ENCODE measurements at places on chromosomes 6 and 20.

- no peak for DNase-seq
Observed at GRCh38 chr6:33693186-33694105, 18.1 kb downstream of the UQCC2 start.

DNA sequence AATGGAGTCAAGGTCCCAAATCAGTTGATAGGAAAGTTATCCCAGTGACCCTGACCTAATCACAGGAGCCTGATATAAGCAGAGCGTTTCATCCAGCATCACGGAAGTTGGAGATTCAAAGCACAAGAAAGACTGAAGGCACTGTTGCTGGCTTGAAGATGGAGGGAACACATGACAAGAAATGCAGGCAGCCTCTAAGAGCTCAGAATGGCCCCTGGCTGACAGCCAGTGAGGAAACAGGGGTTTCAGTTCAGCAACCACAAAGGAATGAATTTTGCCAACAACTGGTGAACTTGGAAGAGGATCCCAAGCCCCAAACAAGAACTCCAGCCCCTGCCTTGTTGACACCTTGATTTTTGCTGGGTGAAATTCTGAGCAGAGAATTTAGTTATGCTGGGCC, 778.5 kb downstream of the MAFB start:
- no peak for DNase-seq

- no peak for DNase-seq
Observed at GRCh38 chr6:125406741-125407140, 105.0 kb upstream of the HDDC2 start.

GRCh38 chr20:5033566-5033965, 32.3 kb upstream of the SLC23A2 start:
- no peak for DNase-seq

- no peak for DNase-seq
Observed at GRCh38 chr6:125764121-125764671, 14.8 kb downstream of the HEY2 start.

- no peak for DNase-seq
Observed at GRCh38 chr6:137900815-137901214, 33.8 kb downstream of the TNFAIP3 start.

- no peak for DNase-seq
Observed at GRCh38 chr6:72616406-72617015, 5.4 kb upstream of the KCNQ5 start.

GRCh38 chr20:57723816-57724215, 14.0 kb upstream of the PMEPA1 start:
- no peak for DNase-seq

- DNase-seq = no peak
Observed at GRCh38 chr6:154981079-154981870, 13.8 kb upstream of the TIAM2 start.

DNA sequence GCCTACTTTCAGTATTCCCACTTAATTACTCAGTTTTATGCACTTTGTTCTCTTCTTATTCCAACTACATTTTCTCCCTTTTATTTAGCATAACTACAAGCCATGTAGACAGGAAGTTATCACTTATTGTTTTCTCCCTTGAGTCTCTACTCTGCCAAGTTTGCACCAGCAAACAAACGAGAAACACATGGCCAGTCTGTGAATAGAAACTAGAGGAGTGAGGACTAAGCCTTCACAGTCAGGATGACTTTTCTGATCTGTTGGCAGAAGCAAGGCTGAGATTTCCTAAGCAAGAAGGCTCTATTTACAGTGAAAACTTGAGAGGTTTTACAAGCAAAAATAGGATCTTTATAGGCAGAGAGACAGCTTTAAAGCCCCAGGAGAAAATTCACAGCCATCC, 69.8 kb upstream of the TINAG start:
- DNase-seq = no peak

GRCh38 chr20:5918856-5919625, 31.3 kb downstream of the TRMT6 start:
- DNase-seq = no peak

DNA sequence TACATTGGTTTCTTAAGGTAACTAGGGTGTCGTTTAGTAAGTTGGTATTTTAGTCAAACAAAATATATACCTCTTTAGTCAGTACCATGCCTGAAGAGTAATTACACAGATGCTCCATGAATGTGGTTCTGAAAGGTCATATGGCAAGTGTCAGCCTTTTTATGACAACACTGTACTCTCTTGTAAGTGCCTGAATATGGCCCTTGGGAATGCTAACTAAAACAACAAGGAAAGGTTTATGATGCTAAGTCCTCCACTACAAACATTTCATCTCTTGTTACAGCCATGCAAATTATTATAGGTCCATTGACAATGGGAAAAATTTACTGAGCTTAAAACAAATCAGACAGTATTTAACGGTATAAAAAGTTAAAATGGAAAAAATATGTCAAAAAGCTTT, 39.0 kb upstream of the SUPT3H start:
- no peak for DNase-seq

DNA sequence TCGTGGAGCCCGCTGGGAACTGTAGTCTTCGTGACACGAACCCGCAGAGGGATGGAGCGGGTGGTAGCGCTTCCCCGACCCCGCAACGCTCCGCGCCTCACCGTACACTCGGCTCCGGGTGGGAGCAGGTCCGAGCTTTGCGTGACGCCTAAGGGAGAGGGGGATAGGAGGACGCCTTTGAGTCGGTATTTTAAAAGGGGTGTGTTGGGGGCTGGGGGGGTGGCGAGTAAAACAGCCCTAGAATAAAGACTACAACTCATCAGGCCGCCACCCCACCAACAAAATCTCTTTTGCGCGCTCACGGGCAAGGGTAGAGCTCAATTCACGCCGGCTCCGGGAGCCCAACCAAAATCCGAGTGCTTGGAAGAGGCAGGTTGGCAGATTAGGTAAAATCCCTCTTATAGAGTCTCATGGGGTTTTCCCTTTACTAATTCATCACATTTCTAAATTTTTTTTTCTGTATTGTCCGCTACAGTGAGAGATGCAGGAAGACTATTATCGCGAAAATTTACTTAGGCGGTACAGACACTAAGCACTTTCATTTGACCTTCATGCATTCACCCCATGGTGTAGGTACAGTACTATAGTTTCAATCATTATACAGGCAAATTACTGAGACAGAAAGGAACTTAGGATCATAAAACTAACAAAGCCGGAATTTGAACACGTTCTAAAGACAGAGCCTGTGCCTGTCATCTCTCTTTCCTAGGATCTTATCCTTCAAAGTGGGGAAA, 706 bp upstream of the SNX14 start:
- no peak for DNase-seq

GRCh38 chr20:25037288-25038102, 20.4 kb downstream of the ACSS1 start:
- DNase-seq = no peak

- no peak for DNase-seq
Observed at GRCh38 chr6:23446469-23446967, 679.5 kb upstream of the NRSN1 start.

GRCh38 chr6:16162003-16162402, 33.1 kb downstream of the MYLIP start:
- no peak for DNase-seq

DNA sequence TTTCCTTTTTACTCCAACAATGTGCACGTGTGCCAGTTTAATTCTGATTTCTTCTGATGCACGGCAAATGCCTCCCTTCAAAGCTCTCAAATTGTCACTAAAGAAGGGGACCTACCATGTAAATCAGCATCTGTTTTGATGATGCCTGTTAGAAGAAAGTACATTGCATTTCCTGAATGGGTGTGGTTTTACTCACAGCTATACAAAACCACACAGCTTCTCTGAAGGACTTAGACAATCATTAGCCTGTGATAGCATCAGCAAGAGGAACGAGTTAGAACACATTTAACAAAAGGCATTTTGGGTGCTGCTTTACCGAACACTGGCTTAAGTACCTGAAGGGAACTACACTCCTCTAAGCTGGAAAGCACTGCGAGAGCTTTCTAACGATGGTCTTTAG, 109.4 kb downstream of the ATXN1 start:
- no peak for DNase-seq

GRCh38 chr6:142421285-142422117, 119.7 kb downstream of the ADGRG6 start:
- no peak for DNase-seq

- no peak for DNase-seq
Observed at GRCh38 chr6:11353921-11354389, 121.5 kb upstream of the NEDD9 start.

GRCh38 chr6:53805016-53805415, 10.2 kb downstream of the LRRC1 start:
- DNase-seq = no peak

- DNase-seq = no peak
Observed at GRCh38 chr6:7668936-7669335, 57.0 kb upstream of the BMP6 start.

- DNase-seq = no peak
Observed at GRCh38 chr6:138349891-138350290, 27.8 kb upstream of the SMIM28 start.

DNA sequence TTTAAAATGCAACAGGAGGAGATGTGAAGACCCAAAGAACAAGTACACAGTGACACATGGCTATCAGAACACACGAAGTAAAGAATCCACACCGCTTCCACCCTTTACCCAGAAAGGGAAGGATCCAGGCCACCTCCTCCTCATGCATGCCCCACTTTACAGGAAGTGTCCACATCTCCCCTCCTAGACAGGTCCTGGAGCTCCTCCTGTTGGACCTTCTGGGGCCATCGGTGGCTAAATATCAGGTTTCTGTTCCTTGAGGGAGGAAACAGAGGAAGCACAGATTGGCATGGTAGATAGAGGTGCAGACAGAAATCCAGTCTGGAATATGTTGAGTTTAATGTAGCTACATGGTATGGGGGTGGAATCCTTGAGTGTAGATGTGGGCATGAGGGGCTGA, 10.9 kb downstream of the NINL start:
- no peak for DNase-seq

DNA sequence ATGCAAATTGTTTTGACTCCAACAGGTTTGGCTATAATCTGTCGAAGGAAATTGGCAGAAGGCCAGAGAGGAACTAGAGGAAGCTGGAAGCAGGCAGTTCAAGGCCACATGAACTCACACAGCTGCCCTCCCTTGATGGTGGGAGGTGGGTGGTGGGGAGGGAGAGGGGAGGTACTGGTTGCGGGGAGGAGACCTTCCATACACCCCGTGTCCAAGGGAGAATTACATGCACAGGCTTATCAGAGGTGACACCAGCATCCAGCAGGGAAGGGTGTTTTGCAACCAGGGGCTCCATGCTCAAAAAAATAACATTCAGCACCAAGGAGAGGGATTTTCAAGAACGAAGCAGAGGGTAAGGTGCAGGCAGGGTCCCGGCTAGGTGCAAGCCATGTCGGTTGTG, 9.1 kb downstream of the PRND start:
- no peak for DNase-seq

DNA sequence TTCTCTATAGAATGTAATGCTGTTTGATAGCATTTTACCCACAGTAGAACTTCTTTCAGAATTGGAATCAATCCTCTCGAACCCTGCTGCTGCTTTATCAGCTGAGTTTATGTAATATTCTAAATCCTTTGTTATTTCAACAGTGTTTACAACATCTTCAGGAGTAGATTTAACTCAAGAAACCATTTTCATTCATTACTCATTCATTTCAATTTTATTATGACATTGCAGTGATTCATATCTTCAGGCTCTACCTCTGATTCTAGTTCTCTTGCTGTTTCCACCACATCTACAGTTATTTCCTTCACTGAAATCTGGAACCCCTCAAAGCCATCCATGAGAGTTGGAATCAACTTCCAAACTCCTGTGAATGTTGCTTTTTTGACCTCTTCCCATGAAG, 93.7 kb downstream of the ZFAND3 start:
- no peak for DNase-seq

DNA sequence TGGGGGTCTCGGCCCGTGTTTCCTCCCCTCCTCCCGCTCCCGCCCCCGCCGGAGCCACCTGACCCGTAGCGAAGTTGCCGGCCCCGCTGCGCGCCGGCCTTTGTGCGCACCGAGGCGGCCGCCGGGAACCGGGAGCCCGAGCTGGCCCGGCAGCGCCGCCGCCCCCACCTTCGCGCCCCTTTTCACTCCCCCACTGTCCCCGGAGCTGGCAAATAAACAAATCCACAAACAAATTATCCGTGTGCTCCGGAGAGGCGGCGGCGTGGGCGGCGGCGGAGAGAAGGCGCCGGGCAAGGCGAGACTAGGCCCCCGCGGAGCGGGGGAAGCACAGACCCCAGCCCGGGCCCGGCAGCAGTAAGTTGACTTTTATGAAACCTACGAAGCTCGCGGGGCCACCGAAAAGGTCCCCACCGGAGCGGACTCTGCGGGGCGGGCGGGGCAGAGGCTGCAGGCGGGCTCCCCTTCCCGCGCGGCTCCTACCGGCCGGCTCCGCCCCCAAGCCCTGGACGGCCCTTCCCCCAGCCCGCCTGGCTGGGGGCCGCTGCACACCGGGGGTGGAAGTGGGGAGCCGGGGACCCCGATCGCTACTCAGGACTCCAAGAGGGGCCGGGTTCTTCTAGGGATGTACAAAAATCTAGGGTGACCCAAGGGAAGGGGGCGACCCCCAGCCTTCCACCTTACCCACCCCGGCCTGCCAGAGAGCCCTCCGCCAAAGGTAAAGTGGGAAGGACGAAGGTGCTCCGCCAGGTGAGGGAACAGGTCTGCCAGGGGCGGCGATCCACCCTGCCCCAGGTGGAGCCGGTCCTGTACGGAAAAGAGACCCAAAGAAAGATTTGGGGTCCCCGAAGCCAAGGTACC, 40.7 kb downstream of the YTHDF1 start:
- no peak for DNase-seq
